ENCODE measurements at places on chromosomes 16 and 17.

DNA sequence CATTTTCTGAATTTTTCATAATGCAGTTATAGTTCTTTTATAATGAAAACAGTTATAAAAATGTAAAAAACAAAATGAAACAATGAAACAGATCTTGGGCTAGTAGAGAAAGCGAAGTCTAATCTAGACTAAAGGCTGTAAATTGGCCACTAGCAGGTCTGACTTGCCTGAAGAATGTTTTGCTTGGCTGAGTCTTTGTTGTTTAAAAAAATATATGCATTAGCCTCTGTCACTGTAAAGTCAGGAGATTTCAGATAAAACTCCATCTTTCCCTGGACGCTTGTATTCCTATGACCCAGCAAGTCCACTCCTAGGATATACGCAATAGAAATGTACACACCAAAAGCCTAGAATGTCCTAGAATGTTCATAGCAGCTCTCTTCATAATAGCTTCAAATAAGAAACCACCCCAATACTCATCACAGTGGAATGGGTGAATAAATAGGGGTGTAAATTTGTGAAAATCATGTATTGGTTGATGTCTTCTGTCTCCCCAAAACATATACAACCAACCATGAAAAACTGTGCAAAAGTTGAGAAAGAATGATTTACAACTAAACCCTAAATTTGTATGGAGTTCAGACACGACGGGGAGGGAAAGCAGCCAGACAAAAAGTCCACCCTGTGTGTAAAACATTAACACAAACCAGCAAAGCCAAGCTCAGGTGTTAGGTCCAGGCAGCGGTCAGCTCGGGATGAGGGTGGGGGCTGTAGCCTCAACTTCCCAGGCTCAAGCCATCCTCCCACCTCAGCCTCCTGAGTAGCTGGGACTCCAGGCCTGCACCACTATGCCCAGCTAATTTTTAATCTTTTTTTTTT lies 37.7 kb upstream of the MEAK7 start:
- DNase-seq, result no peak

DNA sequence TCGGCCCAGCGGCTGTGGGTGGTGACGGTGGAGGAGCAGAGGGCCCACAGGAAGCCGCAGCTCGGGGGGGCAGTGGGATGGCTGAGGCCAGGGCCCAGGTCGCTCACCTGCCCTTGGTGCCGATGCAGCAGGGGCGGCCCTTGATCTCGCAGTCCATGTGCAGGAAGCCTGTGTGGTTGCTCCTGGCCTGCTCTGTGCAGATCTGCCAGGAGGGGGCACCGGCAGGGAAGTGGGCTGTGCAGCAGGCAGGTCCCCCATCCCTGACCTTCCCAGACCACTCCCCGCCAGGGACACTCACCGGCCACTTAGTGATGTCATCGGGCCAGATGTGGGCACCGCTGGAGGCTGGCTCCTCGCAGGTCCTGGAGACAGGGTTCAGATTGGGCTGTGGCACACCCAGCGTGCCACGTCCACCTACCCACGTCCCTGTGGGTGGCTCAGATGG lies 6.2 kb downstream of the AANAT start:
- no peak for DNase-seq

- no peak for DNase-seq
These were observed 38.3 kb upstream of the HAPSTR1 start for GRCh38 chr16:9053006-9053601.

DNA sequence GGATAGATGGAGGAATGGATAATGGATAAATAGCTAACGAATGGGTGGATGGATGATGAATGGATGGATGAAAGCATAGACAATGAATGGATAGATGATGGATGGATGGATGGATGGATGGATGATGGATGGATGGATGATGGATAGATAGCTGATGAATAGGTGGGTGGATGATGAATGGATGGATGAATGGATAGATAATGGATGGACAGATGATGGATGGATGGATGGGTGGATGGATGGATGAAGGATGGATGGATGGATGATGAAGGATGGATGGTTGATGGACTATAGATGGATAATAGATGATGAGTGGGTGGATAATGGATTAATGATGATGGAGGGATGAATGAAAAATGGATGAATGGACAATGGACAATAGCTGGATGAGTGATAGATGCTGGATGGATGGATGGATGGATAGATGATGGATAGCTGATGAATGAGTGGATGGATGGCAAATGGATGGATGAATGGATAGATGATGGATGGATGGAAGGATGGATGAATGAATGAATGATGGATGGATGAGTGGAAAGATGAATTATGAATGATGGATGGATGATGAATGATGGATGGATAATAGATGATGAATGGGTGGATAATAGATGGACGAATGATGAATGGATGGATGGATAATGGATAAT lies 239.8 kb downstream of the KATNIP start:
- DNase-seq, result no peak

DNA sequence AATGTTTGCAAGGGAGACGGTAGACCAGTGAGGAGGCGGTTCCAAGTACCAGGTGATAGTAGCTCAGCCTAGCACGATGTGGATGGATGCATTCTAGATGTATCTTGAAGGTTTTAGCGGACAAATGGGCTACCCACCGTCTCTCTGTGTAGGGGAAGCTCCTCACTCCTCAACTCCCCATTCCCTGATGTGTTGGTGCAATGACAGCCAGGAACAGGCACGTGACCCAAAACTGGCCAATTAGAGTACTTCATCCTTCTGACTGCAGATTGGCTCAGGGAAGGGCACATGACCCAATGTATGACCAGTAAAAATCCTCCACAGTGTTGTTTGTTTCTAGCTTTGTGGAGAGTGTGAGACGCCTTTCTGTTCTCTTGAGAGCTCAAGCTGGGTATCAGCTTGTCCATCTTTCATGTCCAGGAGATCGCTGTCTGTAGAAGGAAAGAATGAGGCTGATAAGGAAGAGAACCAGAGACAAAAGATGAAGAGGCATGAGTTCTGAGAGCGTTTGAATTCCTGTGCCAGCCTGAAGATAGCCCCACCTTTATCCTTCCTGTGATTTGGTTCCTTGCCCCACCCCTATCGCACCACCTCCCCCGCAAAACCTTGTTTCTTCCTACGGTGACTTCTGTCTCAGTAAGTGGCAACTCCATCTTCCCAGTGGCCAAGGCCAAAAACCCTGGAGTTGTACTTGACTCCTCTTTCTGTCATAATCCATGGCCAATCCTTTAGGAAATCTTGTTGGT lies 2.3 kb upstream of the BORCS6 start:
- DNase-seq, result peak; percentile 83

DNA sequence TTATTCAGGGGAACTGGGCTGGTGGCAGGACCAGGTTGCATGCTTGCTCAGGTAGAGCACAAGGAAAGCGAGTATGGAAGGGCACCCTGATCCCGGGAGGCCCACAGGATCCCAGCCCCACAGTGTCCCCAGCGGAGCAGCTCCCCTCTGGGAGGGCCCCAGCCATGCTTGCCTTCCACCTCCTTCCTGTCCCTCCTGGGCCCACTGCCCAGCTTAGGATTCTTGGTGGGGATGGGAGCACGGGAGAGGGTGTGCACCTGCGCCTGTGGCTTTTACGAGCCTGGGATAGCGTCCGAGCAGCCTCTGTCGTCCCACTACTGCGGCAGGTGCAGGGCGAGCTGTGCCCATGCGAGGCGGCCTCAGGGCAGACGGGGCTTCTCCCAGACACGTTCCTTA lies 114.5 kb downstream of the BANP start:
- DNase-seq, result no peak

- DNase-seq, result no peak
These were observed 37.1 kb upstream of the SLC25A19 start for GRCh38 chr17:75326226-75326848.

- DNase-seq, result no peak
These were observed 1.5 kb downstream of the GRB7 start for GRCh38 chr17:39738983-39739884.

- no peak for DNase-seq
These were observed 17.8 kb downstream of the SERPINF1 start for GRCh38 chr17:1779571-1780131.

DNA sequence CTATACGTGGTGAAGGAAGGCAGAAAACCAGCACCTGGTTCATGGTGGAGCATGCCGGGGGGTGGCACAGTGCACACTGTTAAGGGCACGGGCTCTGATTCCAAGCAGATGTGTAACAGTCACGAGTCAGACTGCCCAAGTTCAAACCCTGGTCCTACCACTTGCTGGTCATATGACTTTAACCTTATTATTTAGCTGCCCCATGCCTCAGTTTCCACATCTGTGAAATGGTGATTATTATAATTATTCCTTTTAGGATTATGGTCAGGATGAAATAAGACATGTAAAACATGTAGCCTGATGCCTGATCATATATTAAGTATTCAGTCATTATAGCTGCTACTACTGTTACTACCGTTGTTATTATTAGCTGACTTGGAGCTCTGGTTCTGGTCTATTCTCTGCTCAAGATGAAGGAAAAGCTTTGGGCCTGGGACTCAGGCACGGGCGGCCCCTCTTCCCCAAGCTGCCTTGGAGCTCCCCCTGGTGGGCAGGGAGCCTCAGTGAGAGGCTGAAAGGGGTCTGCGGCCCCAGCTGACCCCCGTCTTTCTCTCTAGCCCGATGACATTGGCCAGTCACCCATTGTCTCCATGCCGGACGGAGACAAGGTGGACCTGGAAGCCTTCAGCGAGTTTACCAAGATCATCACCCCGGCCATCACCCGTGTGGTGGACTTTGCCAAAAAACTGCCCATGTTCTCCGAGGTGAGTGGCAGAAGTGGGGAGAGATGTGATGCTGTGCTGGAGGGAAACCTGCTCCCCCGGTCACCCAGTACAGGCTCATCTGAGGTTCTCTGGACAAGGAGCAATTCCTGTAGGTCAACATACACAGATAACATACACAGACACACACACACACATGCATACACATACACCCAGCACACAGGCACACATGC lies 14.0 kb downstream of the NR1D1 start:
- DNase-seq, result peak; percentile 71

- peak; percentile 57 for DNase-seq
These were observed 5.7 kb upstream of the LPO start for GRCh38 chr17:58232707-58233156.

- peak; percentile 79 for DNase-seq
These were observed 38.5 kb downstream of the TBC1D16 start for GRCh38 chr17:79997011-79997660.

DNA sequence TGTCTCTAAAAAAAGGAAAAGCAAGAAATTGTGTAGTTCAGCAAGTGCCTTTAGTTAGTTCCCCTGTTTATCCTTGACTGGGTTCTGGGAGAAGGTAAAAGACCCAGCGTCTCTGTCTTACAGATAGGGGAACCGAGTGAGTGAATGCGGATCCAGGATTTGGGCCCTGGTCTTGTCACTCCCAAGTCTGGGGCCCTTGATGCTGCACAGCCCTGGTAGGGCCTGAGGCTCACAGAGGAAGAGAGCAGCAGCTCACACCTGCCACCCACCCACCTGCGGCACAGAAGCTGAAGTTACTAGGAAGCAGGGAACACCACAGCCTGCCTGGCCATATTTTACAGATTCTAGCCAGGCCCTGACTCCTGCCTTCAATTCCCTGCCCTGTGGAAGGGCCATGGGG lies 22.2 kb downstream of the LASP1 start:
- no peak for DNase-seq

DNA sequence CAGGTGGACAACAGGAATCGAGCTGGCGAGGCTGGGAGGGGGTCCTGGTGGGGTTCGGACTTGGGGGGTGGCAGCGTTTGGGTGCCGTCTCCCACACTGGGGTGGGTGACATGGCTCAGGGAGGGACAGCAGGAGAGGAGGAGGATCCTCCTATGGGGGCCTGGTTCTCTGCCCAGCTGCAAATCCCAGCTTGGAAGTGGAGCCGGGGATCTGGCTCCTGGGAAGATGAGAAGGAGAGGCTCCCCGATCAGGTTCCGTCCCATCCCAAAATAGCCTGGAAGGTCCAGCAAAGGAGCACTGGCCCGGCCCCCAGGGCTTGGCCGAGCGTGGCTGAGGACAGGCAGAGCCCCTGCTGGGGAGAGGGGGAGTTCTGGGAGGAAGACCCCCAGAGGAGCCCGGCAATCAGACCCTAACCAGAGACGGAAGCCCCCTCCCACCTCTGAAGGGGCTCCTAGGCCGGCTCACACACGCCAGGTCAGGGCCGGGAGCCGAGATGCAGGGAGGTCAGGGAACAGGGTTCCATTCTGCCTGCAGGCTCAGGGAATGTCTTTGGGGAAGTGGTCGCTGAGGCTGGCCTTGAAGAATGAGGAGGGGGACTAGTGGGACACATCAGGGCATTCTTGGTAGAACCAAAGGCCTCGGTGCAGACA lies 143.7 kb downstream of the ENGASE start:
- no peak for DNase-seq

GRCh38 chr17:59186850-59187249 lies 23.0 kb upstream of the SMG8 start:
- no peak for DNase-seq

GRCh38 chr16:51440131-51440889 lies 289.2 kb upstream of the SALL1 start:
- DNase-seq, result no peak

- no peak for DNase-seq
These were observed 204.5 kb upstream of the ZFHX3 start for GRCh38 chr16:73252446-73252845.

GRCh38 chr17:69401251-69401650 lies 13.2 kb upstream of the MAP2K6 start:
- no peak for DNase-seq

GRCh38 chr17:19292377-19292711 lies 55.2 kb downstream of the EPN2 start:
- DNase-seq, result no peak

DNA sequence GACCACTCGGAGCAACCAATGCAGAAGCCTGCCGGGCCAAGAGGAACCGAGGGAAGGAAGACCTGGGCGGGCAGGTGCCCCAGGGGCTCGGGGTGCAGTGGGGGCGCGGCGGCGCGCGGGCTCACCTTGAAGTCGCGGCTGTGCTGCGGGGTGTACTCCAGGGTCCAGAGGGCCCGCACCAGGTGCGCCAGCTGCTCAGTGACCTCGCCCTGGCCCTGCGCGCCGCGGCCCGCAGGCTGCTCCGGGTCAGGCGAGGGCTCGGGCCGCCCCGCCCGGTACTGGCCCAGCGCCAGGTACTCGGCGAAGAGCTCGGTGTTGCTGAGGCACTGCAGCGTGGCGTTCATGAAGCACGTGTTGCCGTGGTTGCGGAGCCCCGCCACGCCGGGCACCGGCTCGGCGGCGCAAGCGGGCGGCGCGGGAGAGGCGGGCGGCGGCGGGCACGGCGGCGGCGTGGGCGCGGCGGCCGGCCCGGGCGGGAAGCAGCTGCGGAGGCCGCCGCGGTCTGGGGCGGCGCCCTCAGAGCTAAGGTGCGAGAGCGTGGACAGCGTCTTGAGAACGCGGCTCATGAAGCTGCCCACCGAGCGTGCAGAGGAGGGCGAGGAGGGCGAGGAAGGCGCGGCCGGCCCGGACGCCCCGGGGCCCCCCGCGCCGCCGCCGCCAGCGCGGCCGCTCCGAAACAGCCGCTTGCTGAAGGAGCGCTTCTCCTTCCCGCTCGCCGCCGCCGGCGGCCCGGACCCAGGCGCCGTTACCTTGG lies 562 bp downstream of the USP31 start:
- peak; percentile 41 for DNase-seq
